ENCODE measurements at places on chromosomes 13 and 19. TPM values are rescaled to one million over a fixed set of nuclear protein-coding genes. Genes with fewer than 3 reads are reported as not detected.

The NKPD1 gene
- total RNA-seq = 0.93 TPM

The ZNF350 gene
- 3.4 TPM for total RNA-seq

The MRPS31 gene
- 13.2 TPM for total RNA-seq

The S1PR4 gene
- total RNA-seq = 0.14 TPM

The ARHGAP45 gene
- total RNA-seq = 5.4 TPM

Data from A549 treated with AZD2906 at 1 μM for 4 hours (cell line).